Stimulated activated naive CD4-positive, alpha-beta T cell (primary cell): ENCODE measurements at places on chromosomes 6 and 20.

DNA sequence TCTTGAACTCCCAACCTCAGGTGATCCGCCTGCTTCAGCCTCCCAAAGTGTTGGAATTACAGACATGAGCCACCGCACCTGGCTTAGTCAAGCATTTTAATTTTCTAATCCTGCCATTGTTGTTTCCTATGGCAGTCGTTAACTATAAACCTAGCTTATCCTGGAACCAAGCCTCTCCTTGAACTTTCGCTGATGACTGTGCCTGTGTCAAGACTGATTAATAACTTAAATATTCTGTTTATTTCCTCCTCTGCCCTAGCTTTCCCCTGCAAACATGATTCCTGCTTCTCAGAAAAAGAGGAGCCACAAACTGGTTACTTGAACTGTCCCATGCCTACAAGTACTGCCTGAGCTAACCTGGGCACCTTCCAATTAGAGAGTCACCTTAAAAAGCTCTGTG lies 1.5 kb downstream of the VNN1 start:
- DNase-seq: no peak

DNA sequence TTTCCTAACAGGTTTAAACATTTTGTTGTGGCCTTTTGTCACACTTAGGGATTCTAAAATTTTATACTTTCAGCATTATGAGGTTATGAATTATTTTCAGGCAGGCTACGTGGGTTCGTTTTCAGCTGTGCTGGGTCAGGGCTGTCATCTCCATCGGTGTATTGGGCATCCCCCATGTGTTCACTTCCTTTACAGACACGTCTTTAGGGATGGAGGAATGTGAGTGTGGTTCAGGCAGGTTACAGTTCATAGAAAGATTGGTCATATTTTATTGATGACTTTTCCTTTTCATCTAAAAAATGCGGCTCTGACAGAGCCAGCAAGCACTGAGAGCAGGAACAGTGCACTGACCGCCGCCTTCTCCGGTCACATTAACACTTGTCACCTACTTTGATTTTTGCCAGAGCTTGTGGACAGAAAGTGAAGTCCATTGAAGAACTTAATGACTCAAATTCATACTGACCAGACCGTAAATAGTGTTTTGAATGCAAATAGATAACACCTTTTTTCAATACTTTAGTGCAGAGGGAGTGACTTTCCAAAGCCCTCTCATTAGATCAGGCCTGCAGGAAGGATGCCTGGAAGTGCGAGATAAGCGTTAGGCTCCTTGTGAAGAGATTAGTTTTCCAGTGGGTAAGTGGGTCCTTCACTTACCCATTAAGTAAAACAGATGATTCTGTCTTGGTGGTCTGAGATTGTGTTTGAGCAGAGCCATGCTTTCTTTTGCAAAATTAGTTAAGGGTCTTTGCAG lies 113.1 kb downstream of the TIAM2 start:
- no peak for DNase-seq

- DNase-seq: no peak
Measured at GRCh38 chr6:157323966-157324300, 614 bp upstream of the TMEM242 start.

DNA sequence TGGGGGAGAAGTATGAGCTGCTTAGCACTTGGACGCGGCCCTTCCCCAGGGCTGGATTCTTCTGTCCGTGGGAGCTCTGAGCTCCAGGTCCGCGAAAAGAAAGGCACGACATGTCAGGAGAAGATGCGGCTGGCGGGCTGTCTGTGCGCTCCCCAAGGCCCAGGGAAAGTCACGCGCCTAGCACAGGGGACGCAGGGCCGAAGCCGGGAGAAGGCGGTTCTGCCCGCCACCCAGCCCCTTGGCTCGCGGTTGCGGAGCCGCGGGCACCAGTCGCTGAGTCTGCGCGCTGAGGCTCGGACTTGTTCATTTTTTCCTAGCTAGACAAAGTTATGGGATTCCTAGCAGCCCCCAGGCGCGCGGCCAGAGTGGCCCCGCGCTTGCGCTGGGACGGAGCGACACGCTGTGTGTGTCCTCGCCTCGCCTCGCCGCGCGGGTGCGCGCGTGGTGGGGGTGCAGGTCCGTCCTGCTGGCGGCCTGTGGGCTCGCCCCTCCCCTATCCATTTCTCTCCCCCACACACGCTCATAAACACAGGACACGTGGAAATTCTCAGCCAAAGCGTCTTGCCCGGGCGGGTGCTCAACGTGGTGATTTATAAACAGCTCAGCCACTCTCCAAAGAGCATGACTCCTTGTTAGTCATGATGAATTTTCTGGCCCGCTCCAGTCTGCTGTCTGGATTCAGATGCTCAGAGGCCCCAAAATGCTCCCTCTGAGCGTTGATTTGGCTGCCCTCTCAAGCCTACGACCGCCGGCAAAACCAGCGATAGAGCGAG lies 1.9 kb upstream of the POU3F2 start:
- no peak for DNase-seq

- no peak for DNase-seq
Measured at GRCh38 chr6:155395339-155395738, 60.3 kb downstream of the NOX3 start.

DNA sequence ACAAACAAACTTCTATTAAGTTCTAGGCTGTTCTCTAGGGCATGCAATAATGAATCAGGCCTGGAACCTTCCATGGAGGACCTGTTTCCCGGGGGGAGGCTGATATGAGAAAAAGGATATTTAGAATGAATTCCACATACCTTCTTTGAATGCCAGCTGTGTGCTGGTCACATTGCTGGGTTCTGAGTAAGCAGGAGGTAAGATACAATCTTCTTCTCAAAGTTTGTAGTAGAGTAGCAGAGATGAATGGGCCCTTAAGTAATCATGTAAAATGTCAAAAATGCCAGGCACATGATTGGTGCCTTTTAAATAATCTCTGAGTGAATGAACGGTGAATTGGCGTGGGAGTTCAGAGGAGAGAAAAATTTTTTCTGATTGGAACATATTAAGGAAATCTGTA lies 47.4 kb downstream of the TGM2 start:
- no peak for DNase-seq

DNA sequence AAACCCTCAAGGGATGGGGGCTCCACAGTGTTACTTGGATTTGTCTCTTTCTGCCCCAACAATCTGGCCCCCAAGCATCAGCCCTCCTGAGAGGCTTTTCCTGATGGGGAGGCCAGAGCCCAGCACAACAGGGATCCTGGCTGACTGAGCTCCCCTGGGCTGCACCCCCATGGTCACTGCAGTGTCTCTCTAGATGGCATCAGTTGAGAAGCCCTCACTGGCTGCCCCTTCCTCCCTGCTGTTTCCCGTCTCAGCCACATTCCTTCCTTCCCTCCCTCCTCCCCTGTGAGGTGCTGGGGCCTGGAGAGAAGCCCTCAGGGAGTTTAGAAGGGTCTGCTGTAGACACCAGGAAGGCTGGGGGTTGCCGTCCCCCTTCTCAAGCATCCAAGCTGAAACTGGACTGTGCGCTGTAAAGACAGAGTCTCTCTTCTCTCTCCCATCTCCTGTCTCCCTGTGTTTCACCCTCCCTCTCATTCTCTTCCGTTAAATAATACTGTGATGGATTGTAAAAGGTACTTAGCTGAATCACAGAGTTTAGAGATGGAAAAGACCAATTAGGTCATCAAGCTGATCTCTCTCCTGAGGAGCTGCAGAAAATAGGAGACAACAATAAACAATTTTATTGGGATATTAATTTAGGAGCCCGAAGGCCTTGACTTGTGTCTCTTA lies 29.7 kb downstream of the SAYSD1 start:
- no peak for DNase-seq

DNA sequence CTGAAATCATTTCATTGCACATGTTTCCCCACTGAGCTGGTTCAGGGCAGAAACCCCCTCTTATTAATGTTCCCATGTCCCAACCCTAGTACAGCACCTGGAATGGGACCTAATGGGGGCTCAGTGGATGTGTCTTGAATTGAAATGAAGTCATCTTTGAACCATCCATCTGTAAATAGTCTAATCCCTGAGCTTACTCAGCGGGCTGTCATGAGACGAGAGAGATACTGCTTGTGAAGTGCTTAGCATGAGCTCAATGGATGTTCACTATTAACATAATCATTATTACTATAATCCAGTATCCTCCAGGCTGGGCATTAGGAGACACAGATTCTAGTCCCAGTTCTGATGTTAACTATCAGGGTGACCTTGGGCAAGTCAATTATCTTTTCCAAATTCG lies 106.6 kb upstream of the LRFN2 start:
- no peak for DNase-seq

DNA sequence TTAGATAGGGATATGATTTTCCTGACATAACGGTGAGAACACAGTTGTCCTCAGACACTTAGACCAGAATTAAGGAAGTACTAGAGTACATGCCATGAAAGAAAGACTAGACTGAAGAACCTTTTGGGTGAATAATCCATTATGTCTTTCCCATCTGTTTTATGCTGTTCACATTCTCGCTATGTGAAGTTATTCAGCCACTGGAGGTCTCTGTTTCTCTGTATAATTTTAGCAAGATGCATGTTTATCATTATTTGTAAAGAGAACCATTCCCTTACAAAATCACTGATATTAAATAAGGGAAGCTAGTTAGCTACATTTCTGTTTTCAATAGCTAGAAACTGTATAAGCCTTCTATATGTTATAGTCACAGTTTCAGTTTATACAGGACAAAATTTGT lies 391.9 kb downstream of the CD109 start:
- no peak for DNase-seq

DNA sequence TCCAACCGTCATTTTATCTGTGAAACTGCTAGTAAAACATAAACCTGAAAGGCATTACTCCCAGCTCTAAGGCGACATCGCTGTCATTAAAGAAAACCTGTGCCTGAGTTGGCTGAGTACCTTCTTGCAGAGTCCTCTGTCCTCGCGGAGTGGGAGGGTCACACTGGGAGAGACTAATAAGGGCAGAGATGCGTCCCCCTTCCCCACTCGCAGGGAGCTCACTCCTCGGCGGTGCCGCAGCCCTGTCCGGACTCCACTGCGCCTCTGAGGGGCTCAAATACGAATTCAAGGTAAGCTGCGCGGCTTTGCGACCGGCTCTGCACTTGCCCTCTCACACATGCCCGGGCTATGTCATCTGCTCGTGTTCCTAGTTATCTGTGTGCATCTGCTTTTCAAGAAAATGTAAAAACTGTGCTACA lies at the start of gene COL19A1:
Gene COL19A1, plus strand, starts transcription at position 206 of the 419 bp plus-strand sequence. CDS start 13,012 bp downstream, outside the sequence.
- DNase-seq: no peak

DNA sequence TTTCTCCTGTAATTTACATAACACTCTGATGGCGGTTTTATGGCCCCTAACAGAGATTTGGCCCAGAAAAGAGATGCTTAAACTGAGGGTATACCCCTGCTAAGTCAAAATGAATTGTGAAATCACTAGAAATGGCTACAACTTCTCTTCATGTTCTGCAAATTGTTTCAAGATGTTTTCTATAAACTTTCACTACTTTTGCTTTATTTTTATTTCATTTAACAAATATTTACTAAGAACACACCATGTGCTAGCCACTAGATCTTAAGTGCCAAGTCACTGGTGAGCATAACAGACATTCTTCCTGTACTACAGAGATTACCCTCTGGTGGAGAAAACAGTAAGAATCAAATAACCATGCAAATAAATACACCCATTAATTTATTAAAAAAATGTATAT lies 87.6 kb downstream of the KCNQ5 start:
- no peak for DNase-seq

DNA sequence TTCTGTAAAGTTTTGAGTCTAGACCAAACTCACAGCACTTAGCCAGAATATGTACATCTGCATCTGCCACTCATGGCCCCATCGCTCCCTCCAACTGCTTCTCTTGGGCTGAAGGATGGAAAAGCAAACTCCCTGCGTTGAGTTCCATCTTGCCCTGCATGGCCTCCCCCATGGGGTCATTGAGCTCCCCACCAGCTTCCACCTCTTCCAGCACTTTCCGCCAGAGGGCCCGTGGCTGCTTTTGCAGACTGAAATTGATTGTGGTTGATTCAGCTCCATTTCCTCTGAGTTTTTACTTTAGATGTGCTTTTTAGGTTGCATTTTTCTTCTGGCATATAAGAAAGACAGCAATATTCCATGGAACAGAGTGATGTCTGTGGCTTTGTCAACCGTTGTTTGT lies 263.1 kb downstream of the ESR1 start:
- DNase-seq: no peak

GRCh38 chr20:57069442-57069841 lies 197.0 kb downstream of the BMP7 start:
- no peak for DNase-seq

DNA sequence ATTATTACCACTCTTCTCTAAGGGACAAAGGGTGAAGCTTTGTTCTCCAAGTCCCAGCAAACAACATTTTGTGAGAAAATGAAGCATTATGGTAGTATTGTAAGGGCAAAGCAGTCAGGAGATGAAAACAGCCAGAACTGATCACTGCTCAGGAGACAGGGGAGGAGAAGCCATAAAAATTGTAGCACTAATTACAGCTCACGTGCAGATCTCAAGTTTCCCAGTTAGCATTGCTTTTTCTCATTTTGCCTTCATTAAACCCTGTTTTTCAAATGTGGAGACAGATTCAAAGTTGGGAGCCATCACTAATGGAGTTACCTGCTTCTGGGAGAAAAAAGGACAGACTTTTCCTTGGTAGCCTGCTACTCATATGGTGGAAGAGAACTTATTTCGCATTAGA lies 210.9 kb upstream of the PDE10A start:
- no peak for DNase-seq

DNA sequence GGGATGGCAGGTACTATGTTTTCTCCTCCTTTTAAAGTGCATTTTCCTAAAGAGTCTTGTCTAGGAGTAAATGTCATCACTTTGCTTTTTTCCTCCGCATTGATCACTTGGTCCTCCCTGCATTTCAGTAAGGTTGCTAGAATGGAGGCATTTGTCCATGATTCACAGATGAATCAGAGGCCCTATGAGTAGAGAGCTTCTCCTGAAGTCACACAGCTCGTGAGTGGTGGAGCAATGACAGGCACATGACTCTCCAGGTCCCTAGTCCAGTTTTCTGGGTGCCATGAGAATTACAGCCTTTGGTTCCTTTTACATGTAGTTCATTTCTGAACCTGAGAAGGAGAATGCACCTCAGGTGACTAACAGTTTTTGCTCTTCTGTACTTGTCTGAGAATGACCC lies 50.5 kb downstream of the HLA-A start:
- DNase-seq: no peak

DNA sequence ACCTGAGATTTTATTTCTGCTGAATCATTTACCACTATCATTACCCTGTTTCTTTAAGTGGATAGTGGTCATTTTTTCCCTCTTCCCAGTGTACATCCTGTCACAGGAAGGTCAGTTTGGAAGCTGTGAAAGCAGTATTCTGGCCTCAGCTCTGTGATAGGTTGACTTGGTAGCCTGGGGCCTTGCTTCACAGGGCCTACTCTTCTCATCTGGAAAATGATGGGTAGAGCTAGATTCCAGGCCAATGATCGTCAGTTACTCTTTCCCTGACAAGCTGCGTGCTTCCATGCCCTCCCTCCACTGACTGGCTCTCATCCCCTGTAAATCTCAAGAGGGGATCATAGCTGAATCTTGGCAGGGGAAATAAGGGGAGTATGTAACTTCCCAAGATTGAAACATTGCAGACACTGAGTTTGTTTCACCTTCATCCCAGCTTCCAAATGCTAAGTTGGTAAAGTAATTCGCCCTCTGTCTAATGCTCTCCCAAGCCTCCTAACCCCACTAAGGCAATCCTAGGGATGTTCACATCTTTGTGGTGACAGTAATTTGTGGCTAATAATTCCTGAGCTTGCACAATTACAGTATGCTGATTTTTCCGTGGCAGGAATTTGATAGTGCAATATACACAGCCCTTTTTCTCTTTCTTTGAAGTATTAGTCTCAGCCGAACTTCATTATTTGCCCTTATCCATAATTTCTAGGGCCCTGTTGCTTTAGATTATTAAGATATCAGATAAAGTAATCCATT lies 51.2 kb downstream of the VAPB start:
- no peak for DNase-seq
